ENCODE measurements at places on chromosomes 1 and 21.

DNA sequence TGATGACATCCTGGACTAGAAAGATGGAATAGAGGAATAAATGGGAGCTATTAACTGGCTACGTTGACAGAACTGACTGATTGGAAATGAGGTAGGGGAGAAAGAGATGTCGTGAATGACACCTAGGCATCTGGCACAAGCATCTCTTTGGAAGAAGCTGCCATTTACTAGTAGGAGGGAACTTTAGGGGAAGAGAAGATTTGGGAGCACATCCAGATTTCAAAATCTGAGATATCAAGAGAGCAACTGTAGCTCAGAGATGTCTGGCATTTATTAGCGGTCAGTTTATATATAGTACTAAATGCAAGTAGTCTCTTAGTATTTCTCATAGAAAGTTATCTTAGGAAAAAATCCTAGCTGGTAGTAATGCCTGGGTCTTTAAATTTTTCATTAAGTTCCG lies 131.9 kb upstream of the C1orf105 start:
- DNase-seq = no peak

- DNase-seq = no peak
Observed at GRCh38 chr1:147620543-147620942, 49.8 kb downstream of the ACP6 start.

GRCh38 chr1:200628223-200628881 lies 7.8 kb upstream of the KIF14 start:
- no peak for DNase-seq

DNA sequence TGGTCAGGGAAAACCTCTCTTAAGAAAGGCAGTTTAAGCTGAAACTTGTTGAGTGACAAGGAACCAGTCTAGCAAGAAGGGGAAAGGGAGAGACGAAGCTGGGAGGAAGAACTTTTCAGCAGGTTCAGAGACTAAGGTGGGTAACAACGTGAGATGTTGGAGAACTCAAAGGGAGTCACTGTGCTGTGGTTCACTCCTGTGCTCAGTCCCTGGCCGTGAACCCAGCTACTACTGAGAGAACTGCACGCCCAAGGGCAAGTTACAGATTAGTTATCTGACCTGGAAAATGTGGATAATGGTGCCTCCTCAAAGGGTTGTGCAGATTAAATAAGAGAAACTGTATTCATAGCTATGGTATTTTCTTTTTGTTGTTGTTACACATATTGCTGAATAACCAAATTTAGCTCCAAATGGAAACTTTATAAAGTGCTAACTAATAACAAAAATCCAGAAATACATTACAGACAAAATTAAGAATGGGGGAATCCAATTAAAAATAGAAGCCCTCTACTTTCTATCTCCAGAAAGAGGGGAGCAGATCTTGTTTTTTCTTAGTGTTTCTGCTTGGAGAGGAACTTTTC lies 2.9 kb downstream of the ZBTB40 start:
- no peak for DNase-seq

GRCh38 chr1:245751726-245752470 lies 597.1 kb downstream of the KIF26B start:
- DNase-seq = no peak

- no peak for DNase-seq
Observed at GRCh38 chr1:184017306-184017705, 20.2 kb downstream of the COLGALT2 start.

GRCh38 chr1:212498283-212499040 lies 65.7 kb downstream of the NENF start:
- no peak for DNase-seq

GRCh38 chr1:188941986-188942385 lies 1535.7 kb downstream of the BRINP3 start:
- no peak for DNase-seq

- no peak for DNase-seq
Observed at GRCh38 chr1:218480137-218480536, 135.0 kb downstream of the TGFB2 start.

DNA sequence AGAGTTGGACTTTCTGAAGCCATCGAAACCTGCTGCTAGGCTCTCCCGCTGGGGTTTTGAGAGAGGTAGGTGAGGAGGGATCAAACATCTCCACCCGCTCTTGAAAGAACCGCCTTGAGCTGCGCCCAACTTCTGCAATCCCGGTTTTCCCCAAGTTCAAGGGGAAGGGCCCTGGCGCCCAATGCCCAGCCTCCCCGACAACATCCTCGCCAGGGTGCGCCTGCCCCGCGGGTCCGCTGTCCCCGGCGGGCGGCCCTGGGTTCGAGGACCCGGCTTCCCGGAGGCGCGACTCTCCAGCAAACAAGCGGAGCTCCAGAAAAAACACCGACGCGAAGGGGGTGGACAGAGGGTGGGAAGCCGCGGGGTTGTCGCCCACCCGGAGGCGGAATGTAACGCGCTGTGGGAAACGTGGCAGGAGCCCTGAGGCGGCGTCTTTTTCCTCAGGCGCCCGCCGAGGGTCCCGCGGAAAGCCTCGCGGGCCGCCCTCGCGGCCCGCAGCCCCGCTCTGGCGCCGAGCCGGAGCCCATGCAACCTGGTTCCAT lies 607 bp downstream of the BTG3 start:
- DNase-seq = no peak

DNA sequence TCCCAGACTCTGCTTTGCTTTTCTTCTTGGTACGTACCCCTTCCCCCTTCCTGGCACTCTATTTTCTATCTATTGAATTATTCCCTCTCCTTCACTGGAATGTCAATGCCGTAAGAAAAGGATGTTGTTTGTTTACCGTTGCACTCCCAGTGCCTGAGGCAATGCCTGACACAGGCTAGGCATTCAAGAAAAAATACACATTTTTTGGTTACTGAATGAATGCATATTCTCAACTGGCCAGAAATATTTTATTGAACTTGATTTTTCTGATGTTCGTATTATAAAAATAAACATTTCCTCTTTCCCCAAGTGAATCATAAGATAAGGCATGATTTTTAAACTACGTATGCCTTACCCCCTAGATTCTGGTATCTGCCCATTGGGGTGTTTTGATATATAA lies 41.2 kb downstream of the GNG12 start:
- no peak for DNase-seq

GRCh38 chr1:17632541-17633184 lies 93.2 kb downstream of the ARHGEF10L start:
- DNase-seq = no peak

DNA sequence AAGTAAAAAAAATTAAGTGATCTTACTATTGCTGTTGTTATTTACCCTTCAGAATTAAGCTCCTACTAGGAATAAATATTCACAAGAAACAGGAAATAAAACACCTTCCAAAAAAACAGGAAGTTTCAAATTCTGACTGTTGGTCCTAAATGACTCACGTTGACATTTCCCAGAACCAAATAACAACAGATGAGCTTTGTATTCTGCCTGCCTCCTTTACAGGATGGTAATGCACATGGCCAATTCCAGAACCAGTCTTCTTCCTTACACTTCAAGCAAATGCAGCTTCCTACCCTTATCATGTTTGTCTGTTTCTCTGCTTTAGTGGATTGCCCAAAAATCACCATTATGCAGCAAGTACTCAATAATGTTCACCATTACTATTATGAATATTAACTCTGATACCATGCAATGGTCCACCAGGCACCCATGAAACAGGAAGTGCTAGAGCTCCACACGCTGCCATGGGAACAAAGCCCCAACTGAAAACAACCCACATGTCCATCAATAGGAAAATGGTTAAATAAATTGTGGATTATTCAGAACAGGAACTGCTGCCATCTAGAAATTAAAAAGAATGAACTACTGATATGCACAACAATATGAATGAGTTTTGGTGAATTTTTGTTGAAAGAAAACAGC lies 8.9 kb downstream of the CASP9 start:
- DNase-seq = no peak

GRCh38 chr1:76942549-76942948 lies 75.3 kb downstream of the ST6GALNAC5 start:
- DNase-seq = no peak

GRCh38 chr1:180252638-180253536 lies 22.8 kb downstream of the LHX4 start:
- no peak for DNase-seq

GRCh38 chr1:42618866-42619265 lies 39.4 kb upstream of the PPIH start:
- DNase-seq = no peak

- DNase-seq = no peak
Observed at GRCh38 chr1:224727351-224728289, 111.5 kb downstream of the CNIH3 start.

GRCh38 chr21:29233611-29234540 lies 64.8 kb upstream of the BACH1 start:
- no peak for DNase-seq

DNA sequence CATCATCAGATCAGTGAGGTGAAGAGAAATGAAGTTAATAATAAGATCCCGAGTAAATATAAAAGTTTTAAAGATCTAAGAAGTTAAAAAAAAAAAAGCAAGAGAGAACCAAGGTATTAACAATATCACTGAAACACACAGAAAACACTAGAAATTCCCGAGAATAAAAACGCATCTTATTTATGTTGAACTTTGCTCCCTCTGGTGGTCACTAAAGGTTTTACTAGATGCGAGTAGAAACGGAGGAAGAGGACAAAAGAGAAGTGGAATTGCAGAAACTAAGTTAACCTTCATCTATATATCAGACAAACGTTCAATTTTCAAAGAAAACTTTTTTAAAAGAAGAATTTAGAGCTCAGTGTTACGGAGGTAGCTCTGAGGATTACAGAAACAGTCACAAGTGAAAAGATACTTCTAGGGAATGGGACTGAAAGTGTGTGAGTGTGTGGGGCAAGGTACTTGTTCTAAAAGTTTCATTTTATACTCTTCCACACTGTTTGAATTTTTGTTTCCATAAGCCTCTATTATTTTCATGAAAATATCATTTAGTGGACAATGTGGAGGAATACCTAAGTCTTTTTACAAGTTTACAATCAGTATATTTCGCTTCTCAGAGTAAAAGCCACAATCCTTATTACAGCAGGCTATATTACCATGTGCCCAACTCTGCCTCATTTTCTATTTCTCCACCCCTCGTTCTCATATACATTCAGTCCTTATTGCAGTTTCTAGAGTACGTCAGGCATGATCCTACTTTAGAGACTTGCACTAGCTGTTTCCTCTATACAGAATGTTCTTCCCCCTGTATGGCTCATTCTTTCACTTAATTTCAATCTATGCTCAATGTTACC lies 19.7 kb downstream of the ACBD6 start:
- no peak for DNase-seq

DNA sequence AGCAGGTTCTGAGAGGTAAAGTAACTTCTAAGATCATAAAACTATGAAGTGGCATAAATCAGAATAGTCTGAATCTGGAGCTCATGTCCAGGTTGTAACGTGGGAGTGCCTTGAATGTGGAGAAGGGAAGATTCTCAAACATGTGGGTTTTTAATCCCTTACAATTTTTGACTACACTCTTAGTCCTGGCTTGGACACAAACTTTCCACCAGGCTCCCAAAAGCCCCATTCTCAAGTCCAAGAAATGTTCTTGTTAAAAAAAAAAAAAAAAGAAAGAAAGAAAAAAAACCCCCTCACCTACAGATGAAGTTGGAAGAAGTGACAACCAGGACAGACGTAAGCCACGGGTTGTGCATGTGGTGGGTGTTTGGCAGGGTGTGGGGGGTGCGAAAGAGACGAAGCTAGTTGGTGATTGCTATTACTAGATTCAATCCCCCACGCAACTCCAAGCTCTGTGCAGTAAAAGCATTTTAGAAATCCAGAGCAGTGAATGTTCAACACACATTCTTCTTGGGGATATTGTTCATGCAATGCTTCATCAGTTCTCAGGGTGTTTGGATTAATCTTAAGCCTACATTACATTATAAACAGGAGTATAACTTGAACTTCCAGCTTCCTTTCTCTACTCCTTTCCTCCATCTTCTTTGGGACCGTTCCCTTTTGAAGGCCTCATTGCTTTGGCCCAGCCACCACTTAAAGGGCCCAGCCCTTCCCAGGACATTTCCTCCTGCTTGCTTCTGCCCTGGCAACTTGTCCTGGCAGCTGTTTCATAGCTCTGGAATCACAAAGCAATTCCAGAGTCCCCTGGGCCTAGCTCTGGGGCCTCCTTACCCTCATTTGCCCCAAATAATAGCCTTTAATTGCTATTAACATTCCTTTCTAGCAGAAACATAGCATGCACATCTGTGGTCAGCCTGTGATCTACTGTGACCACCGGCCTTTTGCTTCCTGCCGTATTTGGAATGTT lies 41.8 kb downstream of the PHC2 start:
- no peak for DNase-seq

GRCh38 chr1:166122873-166123466 lies 43.8 kb downstream of the FAM78B start:
- DNase-seq = no peak

- no peak for DNase-seq
Observed at GRCh38 chr1:89451011-89451410, 73.6 kb upstream of the LRRC8B start.

DNA sequence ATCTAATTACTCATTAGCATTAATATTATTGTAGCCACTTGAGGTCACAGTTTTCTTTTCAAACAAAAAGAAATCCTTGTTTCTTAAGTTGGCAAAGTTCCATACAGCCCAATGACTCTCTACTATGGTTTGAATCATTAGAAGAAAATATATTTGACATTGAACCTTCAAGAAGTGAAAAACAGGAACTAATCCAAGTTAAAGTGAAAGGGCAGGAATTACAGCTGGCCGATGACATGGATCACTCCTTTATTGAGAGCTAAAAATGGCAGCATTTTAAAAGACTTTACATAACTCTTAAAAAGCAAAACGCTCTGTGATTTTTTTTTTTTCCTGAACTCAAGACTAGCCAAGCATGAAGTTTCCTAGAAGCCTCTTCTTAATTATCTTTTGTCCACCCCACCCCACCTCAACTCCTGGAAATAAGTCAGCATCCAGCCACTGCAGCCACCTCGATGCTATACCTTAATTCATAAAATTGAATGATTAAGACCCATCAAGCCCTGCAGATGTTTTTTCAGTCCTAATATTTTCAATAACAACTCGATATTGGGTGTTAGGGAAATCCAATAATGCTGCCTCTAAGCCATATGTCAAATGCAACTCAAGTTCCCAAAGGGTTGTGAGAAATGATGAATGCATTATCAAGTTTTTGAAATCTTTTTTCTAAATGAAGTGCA lies 323.1 kb downstream of the HHIPL2 start:
- DNase-seq = no peak

- DNase-seq = no peak
Observed at GRCh38 chr1:11704194-11704529, 12.7 kb downstream of the DRAXIN start.
